ENCODE measurements at places on chromosomes 5 and 9. TPM values are rescaled to one million over a fixed set of nuclear protein-coding genes. Genes with fewer than 3 reads are reported as not detected.

DNA sequence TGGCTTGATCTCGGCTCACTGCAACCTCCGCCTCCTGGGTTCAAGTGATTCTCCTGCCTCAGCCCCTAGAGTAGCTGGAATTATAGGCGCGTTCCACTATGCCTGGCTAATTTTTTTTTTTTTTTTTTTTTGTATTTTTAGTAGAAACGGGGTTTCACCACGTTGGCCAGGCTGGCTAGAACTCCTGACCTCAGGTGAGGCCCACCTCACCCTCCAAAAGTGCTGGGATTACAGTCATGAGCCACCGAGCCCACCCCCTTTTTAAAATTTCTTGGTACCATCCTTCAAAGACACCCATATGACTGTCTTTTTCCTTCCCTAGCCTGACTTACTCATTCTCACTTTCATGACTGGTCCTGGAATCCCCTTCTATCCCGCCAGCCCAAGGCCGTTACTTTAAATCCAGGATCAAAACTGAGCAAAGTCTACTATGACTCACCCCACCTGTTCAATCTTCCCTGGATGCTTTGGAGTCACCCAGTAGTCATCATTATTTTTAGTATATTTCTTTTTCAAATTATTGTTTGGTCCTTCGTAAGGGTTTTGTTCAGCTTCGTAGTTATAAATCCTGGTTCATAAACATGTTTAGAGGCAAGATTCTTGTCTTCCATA lies 1.2 kb upstream of the TBCA start:
- peaks cover 17% of the 10 kb centered on the region for H3K36me3 ChIP-seq
- H3K4me1 ChIP-seq, result peaks cover 42% of the 10 kb centered on the region
- no peaks in the 10 kb centered on the region for H3K27me3 ChIP-seq
- H3K4me3 ChIP-seq, result no peak overlapping the region
- peak overlapping the region; percentile 63 for H3K27ac ChIP-seq

GRCh38 chr5:175337680-175338079 lies 106.3 kb downstream of the DRD1 start:
- H3K27me3 ChIP-seq, result peaks cover 2% of the 10 kb centered on the region
- no peak overlapping the region for H3K27ac ChIP-seq
- H3K36me3 ChIP-seq, result no peaks in the 10 kb centered on the region
- no peak for DNase-seq

GRCh38 chr9:4832786-4833579 lies 40.2 kb downstream of the RCL1 start:
- peaks cover 48% of the 10 kb centered on the region for H3K36me3 ChIP-seq
- peak overlapping the region; percentile 89 for H3K27ac ChIP-seq
- no peak overlapping the region for H3K4me3 ChIP-seq

GCNT4 gene
- 2.4 TPM for total RNA-seq

DNA sequence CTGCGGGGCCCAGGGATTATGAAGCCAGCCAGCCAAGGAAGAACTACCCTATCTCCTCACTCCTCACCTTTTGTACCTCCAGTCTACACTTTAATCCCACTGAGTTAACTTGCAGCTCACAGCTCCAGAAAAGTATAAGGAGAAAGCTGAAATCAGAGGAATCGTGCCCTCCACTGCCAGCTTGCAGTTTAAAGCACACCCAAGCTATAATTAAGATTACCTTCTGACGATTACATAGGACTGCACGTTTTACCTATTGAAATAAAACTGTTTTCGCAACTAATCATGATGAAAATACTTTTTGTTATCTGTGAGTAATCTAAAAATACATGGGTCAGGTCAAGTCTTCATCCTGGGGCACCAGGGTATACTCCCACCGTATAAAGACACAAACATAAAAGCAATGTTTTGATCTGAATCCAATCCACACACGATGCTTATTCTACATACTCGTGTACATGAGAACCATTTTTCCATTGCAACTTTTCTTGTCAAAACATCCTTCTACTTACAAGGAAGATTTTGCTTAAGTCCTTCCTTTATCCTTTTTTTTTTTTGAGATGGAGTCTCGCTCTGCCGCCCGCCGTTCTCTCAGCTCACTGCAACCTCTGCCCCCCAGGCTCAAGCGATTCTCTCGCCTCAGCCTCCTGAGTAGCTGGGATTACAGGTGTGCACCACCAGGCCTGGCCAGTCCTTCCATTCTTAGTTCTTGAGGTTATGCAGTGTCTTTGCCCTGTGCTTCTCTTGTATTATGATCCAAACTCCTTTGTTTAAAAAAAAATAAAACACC lies 7.6 kb downstream of the RPL37 start:
- H3K36me3 ChIP-seq, result peaks cover 66% of the 10 kb centered on the region
- no peaks in the 10 kb centered on the region for H3K27me3 ChIP-seq

DNA sequence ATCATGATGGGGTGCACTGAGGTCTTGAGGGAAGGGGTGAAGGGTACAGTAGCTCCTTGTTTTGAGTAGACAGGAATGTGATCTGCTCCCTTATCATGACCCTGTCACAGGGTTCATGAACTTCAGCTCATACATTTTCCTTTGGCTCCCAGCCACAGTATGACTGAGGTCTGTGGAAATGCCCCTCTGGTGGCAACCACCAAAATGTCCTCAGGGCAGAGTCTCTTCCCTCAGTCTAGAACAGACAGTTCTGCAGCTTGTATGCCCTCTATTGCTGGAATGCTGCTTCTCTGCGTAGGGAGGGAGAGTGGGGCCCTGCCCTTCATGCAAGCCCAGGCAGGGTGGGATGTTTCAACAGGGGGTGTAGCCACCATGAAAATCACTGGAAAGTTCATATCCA lies 53.8 kb upstream of the SNCAIP start:
- no peaks in the 10 kb centered on the region for H3K27me3 ChIP-seq
- H3K27ac ChIP-seq, result no peak overlapping the region
- H3K4me3 ChIP-seq, result no peak overlapping the region

NTNG2 gene
- 2.4 TPM for total RNA-seq

DNA sequence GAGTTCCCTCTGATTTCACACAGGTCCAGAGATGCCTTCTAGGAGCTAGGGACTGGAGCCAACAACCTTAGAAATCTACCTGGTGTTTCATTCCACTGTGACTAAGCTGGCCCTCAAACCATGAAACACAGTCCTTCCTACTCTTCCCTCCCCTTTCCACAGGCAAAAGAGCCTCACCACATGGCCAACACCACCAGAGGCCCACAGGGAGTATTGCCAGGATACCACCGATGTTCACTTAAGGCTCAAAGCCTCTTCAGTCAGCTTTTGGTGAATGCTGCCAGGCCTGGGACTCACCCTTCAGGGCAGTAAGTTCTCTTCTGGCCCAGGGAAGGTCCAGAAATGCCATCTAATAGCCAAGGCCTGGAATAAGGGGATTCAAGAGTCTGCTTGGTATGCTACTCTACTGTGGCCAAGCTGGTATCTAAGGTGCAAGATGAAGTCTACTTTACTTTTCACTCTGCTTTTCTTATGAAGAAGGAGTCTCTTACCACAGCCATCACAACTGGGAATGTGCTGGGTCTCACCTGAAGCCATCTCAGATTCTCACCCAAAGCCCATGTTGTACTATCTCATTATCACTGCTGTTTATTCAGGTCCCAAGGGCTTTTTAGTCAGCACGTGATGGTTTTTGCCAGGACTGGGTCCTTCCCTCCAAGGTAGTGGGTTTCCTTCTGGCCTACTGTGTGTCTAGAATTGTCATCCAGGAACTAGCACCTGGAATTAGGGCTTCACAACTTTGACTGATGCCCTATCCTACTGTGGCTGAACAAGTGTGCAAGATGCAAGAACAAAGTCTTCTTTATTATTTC lies 1018.4 kb downstream of the TAF11L14 start:
- H3K27ac ChIP-seq, result no peak overlapping the region
- no peaks in the 10 kb centered on the region for H3K36me3 ChIP-seq
- no peaks in the 10 kb centered on the region for H3K27me3 ChIP-seq

- DNase-seq, result no peak
- no peak overlapping the region for H3K4me3 ChIP-seq
Observed at GRCh38 chr9:134463280-134463679, 137.0 kb downstream of the RXRA start.

GRCh38 chr9:92649007-92649406 lies 20.9 kb downstream of the IPPK start:
- DNase-seq, result no peak
- H3K36me3 ChIP-seq, result peaks cover 57% of the 10 kb centered on the region
- no peak overlapping the region for H3K4me3 ChIP-seq
- no peaks in the 10 kb centered on the region for H3K27me3 ChIP-seq
- H3K27ac ChIP-seq, result no peak overlapping the region

LRRC19 gene
- total RNA-seq, result not detected

DNA sequence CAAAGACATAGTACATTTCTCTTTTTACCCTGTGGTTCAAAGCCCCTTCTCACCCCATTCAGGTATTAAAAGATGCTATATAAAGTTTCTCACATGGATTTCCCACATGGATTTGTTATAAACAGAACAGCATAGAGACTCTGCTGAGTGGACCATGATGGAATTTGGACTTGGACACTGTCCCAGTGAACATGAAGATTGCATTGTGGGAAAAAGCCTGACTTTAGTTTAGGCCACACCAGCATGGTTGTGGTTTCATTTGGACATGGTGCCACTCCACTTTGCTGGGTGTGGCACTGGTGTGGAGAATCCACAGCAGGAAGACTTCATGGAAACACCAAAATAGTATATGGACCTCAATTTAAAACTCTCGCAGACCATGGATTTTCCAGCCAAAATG lies 124.6 kb downstream of the ARHGAP26 start:
- no peaks in the 10 kb centered on the region for H3K27me3 ChIP-seq
- H3K27ac ChIP-seq, result no peak overlapping the region
- no peak overlapping the region for H3K4me3 ChIP-seq
- DNase-seq, result no peak

DNA sequence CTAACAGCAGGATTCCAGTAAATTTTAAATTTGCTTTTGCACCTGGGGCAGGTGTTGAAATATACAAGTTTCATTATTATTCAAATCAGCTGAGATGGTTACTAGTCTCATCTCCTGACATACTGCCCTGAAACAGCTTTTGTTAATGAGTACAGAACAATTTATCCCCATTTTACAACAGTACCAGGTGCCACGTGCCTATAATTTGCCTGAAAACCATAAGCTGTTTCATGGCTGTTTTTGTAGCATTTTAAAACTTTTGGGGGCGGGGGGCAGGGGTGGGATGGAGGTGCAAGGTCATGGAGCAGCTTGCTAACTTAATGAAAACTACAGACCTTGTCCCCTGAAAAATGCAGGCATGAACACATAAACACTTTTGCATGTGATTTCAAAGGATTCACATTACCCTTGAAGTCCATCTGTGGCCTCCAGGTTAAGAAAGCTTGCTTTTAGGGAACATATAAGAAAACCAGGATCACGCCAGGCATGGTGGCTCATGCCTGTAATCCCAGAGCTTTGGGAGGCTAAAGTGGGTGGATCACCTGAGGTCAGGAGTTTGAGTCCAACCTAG lies 42.1 kb downstream of the TIMD4 start:
- DNase-seq, result no peak
- H3K4me1 ChIP-seq, result peaks cover 55% of the 10 kb centered on the region
- peak overlapping the region; percentile 88 for H3K27ac ChIP-seq
- peak overlapping the region; percentile 63 for H3K4me3 ChIP-seq
- H3K36me3 ChIP-seq, result peaks cover 22% of the 10 kb centered on the region

- no peak overlapping the region for H3K4me3 ChIP-seq
- H3K27me3 ChIP-seq, result peaks cover 13% of the 10 kb centered on the region
- no peak overlapping the region for H3K27ac ChIP-seq
- DNase-seq, result no peak
- no peaks in the 10 kb centered on the region for H3K36me3 ChIP-seq
Observed at GRCh38 chr9:121645003-121645402, 6.4 kb upstream of the DAB2IP start.

DNA sequence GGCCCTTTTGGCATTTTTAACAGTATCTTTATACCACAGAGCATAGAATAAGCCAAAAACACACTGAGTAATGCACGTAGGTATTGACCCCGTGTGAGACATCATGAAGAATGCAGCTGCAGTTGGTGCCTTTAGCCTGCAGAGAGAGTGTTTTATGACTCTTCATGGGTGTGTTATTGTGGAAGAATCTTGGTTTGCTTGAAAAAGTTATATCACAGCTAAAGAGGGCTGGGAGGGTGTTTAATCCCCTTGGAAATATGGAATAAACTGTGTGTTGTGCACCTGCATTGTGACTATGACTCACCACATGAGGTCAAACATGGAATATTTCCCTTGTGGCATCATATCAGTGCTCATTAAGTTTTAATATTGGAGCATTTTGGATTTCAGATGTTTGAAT lies 458.7 kb downstream of the CDH9 start:
- H3K4me1 ChIP-seq, result no peaks in the 10 kb centered on the region
- no peak overlapping the region for H3K4me3 ChIP-seq
- no peaks in the 10 kb centered on the region for H3K36me3 ChIP-seq
- H3K27ac ChIP-seq, result no peak overlapping the region

DNM1 gene
- total RNA-seq, result 0.59 TPM

FBXO38 gene
- 38.0 TPM for total RNA-seq

ZNF883 gene
- total RNA-seq, result 1.6 TPM

- peaks cover 19% of the 10 kb centered on the region for H3K4me1 ChIP-seq
- DNase-seq, result no peak
- no peak overlapping the region for H3K4me3 ChIP-seq
- H3K27me3 ChIP-seq, result no peaks in the 10 kb centered on the region
- H3K36me3 ChIP-seq, result no peaks in the 10 kb centered on the region
- H3K27ac ChIP-seq, result no peak overlapping the region
Observed at GRCh38 chr5:52842111-52842510, 54.4 kb downstream of the ITGA1 start.

- no peaks in the 10 kb centered on the region for H3K36me3 ChIP-seq
- DNase-seq, result no peak
- H3K4me1 ChIP-seq, result no peaks in the 10 kb centered on the region
- no peak overlapping the region for H3K27ac ChIP-seq
- H3K27me3 ChIP-seq, result peaks cover 3% of the 10 kb centered on the region
Observed at GRCh38 chr5:74422671-74423070, 217.9 kb downstream of the ENC1 start.

GRCh38 chr9:35757226-35757891 lies 3.3 kb upstream of the MSMP start:
- H3K4me1 ChIP-seq, result peaks cover 42% of the 10 kb centered on the region
- DNase-seq, result no peak
- H3K27ac ChIP-seq, result peak overlapping the region; percentile 96
- peaks cover 16% of the 10 kb centered on the region for H3K36me3 ChIP-seq

DNA sequence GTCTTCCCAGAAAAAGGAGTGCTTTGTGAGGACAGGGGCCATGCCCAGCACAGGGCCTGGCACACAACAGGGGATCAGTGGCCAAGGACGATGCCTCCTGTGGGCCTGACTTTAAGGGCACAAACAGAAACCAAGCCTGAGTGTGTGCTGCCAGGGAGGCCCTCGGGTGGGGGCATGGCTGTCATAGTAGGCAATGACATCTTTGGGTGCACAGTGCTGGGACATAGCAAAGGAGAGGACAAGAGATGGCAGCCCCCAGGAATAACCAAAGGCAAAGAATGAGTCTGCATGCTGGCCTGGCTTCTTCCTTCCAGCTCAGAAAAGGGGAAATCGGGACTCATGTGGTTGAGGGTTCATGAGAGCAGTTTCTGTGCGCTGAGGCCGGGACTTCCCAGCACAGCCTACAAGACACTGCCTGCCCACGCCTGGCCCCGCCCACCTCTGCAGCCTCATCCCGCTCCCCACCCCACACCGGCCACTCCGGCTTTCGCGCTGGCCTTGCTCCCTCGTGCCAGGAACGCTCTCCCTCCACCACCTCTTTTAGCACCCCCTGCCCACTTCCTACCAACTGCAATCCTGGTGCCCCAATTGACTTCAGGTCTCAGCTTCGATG lies 13.8 kb upstream of the LHX2 start:
- H3K27me3 ChIP-seq, result peaks cover 72% of the 10 kb centered on the region
- H3K4me1 ChIP-seq, result peaks cover 37% of the 10 kb centered on the region
- H3K4me3 ChIP-seq, result peak overlapping the region; percentile 25
- no peaks in the 10 kb centered on the region for H3K36me3 ChIP-seq

Measured in activated CD8-positive, alpha-beta T cell treated with anti-CD3 and anti-CD28 coated beads for 36 hours (primary cell).